Common myeloid progenitor, CD34-positive (primary cell): ENCODE measurements at places on chromosomes 2 and 18.

GRCh38 chr2:105183555-105184323 is 57.8 kb upstream of the GPR45 start:
- no peak for DNase-seq
- no peak overlapping the region for H3K4me3 ChIP-seq
- no peak overlapping the region for H3K27ac ChIP-seq
- H3K4me1 ChIP-seq = no peaks in the 10 kb centered on the region
- H3K36me3 ChIP-seq = no peaks in the 10 kb centered on the region

DNA sequence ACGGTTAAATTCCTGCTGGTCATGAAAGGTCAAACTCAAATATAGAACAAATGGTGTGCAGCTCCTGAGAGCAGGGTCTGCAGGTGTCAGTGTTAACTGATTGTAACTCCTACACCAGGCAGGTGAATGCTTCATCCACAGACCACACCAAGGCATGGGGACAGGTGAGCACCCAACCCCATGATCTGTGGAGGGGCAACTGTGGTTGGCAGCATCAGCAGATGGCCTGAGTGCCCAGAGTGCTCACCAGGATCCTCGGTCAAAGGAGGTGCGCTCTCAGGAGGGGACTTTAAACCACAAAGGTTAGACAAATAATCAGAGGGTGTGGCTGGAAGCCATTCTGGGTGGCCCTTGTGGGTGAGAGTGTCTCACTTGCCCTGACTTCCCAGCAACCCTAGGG is 44.5 kb downstream of the PTGR3 start:
- no peaks in the 10 kb centered on the region for H3K4me1 ChIP-seq
- no peak overlapping the region for H3K4me3 ChIP-seq

DNA sequence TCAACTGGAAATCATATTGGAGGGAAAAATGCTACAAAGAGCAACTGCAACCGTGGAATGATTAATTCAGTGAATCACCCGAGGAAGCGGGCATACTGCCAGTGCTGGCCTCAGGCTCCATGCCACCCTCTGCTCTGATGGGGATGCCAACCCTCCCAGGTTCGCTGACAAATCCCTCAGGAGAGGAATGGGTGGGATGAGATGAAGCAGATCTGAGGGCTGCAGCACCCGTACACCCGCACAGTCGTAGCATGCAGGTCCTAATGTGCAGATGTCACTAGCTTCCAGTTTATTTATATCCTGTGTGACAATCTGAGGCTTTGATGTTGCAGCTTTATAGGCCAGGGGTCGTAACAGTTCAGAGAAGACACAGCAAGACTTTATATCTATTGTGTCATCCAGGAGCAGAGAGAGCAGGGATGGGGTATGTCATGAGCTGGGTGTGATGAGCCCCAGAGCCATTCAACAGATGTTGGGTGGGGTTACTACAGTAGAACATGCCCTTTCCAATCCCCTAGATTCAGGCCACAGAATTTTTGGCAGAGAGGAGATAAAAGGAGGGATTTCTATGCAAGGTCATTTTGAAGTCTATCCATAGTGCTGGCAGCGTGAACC is 44.6 kb downstream of the DPP4 start:
- no peak overlapping the region for H3K4me3 ChIP-seq
- no peaks in the 10 kb centered on the region for H3K4me1 ChIP-seq
- H3K27ac ChIP-seq = no peak overlapping the region
- DNase-seq = no peak
- H3K36me3 ChIP-seq = no peaks in the 10 kb centered on the region

DNA sequence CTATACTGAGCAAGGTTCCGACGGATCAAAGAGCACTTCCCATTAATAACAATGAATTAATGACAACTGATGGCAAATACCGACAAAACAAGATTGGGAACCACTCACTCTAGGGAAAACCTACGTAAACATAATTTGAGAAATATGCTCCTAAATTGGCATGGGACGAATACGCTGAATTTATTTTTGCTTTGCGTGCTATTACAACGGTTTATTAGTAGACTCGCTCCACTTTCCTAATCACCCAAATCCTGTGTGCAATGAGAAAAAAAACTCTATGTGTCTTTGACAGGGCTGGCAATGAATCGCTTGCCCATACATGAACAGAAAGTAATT is 536 bp upstream of the SLC25A12 start:
- no peaks in the 10 kb centered on the region for H3K27me3 ChIP-seq
- peak overlapping the region; percentile 89 for H3K27ac ChIP-seq
- peaks cover 7% of the 10 kb centered on the region for H3K36me3 ChIP-seq
- no peak for DNase-seq
- H3K4me1 ChIP-seq = peaks cover 9% of the 10 kb centered on the region

DNA sequence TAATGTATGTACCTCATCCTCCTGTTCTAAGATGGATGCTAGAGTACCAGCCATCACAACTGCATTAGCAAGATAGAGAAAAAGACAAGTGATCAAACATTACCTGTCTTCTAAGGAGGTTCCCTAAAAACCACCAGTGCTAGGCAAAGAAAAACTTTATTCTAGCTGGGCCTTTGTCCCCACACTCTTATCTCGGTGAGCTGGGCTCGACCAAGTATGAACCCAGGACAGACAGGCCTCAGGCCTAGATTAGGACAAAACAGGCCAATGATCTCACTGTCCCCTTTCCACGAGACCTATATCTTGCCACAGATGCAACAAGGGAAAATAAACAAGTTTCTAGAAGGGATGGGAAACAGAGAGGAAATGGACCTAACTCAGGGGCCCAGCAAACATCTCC is 127.6 kb upstream of the PKDCC start:
- H3K4me1 ChIP-seq = no peaks in the 10 kb centered on the region
- no peak overlapping the region for H3K27ac ChIP-seq
- no peaks in the 10 kb centered on the region for H3K36me3 ChIP-seq
- DNase-seq = no peak

DNA sequence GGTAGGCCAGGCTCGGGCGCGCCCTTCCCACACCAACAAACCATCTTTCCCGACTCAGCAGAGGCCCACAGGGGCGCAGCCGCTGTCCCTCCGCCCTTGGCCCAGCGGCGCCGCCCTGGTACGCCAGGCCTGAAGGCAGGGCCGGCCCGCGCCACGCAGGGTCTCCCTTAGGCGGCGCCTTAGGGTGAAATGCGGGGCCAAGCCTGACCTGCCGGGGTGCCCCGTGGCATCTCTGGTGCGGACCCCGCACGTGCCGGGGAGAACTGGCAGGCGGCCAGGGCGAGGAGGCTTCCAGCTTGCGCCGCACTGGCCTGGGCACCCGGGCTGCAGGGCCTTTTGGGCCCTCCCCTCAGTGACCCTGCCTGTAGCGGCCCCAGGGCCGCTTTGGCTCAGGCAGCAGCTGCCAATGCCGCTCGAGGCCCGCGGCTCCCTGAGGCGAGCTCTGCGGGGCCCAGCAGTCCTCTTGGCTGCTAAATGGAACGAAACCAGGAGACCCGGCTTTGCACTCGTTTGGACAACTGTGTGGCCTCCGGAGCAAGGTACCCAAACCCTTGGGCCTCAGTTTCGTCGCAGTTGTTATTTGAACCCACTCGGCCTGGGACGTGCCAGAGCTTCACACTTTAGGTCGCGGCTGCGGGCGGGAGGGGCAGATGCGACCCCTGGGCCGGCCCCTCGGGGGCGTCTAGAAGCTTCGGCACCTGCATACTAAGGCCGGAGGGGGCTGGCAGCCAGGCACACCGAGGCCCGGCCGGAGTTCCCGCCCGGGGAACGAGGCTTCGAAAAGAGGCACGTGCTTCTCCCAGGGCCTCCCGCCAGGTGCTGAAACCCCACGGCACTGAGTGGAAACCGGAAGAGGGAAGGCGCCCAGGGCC is 8.5 kb downstream of the OTX1 start:
- no peak for DNase-seq
- H3K36me3 ChIP-seq = no peaks in the 10 kb centered on the region
- H3K27ac ChIP-seq = no peak overlapping the region

DNA sequence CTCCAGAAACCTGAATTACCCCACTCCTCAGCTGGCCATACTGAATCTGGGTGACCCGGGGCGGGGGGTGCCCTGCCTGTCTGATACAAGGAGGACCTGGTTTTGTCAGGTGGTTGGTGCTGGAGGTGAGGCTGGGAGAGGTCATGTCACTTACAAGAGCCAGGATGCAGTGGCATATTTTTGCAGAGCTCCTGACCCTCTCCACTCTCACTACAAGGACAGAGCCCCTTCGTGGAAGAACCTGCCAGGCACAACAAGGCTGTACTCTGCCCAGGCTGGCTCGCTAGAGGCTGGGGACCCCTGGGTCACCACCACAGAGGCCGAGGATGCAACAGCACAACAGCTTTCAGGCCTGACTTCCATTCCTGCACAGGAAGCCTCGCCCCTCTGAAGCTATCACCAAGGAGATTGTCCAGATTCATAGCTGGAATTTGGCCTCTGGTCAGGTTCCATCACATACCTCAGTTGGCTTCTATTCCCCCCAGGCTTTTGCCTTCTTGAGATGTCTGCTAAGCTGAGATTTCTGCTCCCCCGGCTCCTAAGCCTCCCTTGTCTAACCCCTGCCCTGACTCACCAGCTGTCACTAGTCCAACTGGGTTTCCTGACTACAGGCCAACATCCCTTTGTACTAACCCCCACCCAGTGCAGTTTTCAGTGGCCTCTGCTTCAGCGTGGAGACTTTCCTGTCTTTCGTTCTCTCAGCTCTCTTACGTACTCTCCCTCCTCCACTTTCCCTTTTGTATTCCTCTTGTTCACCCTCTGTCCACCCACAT is 132.5 kb upstream of the EPAS1 start:
- DNase-seq = peak; percentile 9
- H3K4me3 ChIP-seq = no peak overlapping the region
- H3K27ac ChIP-seq = no peak overlapping the region
- H3K27me3 ChIP-seq = no peaks in the 10 kb centered on the region
- peaks cover 2% of the 10 kb centered on the region for H3K4me1 ChIP-seq
- H3K36me3 ChIP-seq = peaks cover 2% of the 10 kb centered on the region

- peak overlapping the region; percentile 84 for H3K27ac ChIP-seq
- peaks cover 28% of the 10 kb centered on the region for H3K4me1 ChIP-seq
- peak; percentile 25 for DNase-seq
- peak overlapping the region; percentile 92 for H3K4me3 ChIP-seq
- H3K36me3 ChIP-seq = no peaks in the 10 kb centered on the region
- H3K27me3 ChIP-seq = no peaks in the 10 kb centered on the region
Observed at GRCh38 chr2:36965751-36966369, 476 bp downstream of the STRN start.

DNA sequence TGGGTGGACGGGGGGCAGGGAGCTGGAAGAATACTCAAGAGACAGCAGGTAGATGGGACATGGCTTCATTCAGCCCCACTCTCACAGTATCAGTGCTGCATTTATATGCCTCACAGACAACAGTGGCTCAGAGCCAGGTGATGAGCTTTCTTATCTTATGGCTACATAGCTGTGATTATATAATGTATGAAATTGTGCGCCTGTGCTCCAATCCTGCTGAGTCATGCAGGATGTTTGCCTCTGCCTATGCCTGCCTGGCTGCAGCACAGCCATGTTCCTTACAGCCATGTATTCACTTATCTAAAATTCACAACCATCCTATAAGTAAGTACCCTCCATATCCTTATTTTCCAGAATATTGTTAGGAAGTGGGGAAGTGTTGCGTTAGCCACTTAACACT is 37.7 kb upstream of the RNF103 start:
- no peak overlapping the region for H3K27ac ChIP-seq
- DNase-seq = peak; percentile 57
- peaks cover 27% of the 10 kb centered on the region for H3K36me3 ChIP-seq

DNA sequence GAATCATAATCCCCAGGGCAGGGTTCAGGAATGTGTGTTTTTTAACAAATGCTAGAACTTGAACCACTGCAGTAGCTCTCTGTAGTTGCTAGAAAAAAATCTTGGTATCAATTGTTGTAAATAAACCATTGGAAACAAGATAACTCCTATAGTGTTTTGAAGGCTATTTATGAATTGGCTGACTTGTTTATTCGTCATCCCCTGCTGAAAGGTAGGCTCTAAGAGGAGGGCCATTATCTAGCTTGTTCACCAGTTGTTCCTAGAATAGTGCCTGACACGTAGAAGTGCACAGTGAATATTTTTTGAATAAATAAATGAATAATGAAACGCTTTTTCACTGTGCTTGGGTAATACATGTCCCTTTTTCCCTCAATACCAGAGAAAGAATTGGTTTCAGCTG is 211.4 kb downstream of the BABAM2 start:
- H3K27me3 ChIP-seq = no peaks in the 10 kb centered on the region
- peaks cover 5% of the 10 kb centered on the region for H3K4me1 ChIP-seq
- H3K27ac ChIP-seq = no peak overlapping the region
- no peak overlapping the region for H3K4me3 ChIP-seq

- H3K36me3 ChIP-seq = no peaks in the 10 kb centered on the region
- DNase-seq = peak; percentile 37
- H3K4me3 ChIP-seq = peak overlapping the region; percentile 40
- H3K4me1 ChIP-seq = peaks cover 4% of the 10 kb centered on the region
Observed at GRCh38 chr2:61670591-61671501, 132.7 kb upstream of the XPO1 start.

DNA sequence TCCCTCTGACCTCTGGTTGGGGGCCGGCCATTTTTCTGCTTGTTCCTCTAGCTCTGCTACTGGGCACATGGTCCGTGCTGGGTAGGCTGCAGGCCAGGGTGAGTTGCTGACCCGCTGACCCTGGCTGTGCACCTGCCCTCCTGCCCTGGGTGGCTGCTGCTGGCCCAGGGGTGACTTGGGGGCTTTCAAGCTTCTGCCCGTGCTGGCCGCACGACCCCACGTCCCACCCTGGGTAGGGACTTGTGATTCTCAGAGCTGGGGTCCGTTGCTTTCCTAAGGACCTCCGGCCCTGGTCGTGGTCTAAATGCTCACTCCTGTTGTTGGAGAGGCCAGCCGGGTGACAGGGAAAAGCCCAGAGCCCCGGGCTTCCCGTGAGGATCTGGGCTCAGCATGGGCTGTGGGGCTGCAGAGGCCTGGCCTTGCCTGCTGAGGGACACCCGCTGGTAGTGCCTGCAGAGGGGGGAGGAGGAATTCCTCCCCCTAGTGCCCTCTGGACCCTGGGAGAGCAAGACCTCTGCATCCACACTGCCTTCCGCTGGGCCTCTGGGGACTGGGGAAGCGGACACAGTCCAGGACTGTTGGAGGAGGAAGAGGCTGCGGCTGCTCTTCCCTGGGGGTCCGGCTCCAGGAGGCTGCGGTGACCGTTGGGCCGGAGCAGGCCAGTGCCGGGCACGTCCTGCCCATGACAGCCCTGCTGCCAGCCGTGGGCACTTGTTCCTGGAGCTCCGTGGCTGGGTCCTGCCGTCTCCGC is 6.3 kb upstream of the GAL3ST2 start:
- no peak overlapping the region for H3K27ac ChIP-seq
- no peak for DNase-seq
- no peaks in the 10 kb centered on the region for H3K4me1 ChIP-seq
- H3K27me3 ChIP-seq = no peaks in the 10 kb centered on the region

- no peak overlapping the region for H3K27ac ChIP-seq
- H3K4me1 ChIP-seq = no peaks in the 10 kb centered on the region
- peak; percentile 15 for DNase-seq
- peaks cover 18% of the 10 kb centered on the region for H3K36me3 ChIP-seq
Observed at GRCh38 chr18:62224229-62224628, 37.2 kb downstream of the RELCH start.

DNA sequence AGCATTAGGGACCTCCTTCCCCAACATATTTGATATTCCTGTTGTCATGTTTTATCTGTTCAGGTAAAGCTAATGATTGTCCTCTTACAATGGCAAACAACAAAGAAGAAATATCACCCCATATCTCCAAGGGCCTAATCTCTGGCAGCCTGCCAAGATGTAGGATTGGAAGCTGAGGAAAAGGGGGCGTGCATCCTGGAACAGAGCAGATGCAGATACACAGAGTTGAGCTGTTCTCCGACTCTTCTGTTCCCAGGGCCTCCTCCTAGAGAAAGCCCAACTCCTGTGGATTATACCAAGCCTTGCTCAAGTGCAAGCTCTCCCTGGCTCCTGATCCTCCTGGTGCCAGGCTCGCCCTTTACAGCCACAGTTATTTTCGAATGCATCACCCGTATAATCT is 35.2 kb upstream of the CD207 start:
- H3K27ac ChIP-seq = no peak overlapping the region
- H3K36me3 ChIP-seq = no peaks in the 10 kb centered on the region
- no peak for DNase-seq
- no peaks in the 10 kb centered on the region for H3K4me1 ChIP-seq
